ENCODE measurements at places on chromosomes 1 and 21.

DNA sequence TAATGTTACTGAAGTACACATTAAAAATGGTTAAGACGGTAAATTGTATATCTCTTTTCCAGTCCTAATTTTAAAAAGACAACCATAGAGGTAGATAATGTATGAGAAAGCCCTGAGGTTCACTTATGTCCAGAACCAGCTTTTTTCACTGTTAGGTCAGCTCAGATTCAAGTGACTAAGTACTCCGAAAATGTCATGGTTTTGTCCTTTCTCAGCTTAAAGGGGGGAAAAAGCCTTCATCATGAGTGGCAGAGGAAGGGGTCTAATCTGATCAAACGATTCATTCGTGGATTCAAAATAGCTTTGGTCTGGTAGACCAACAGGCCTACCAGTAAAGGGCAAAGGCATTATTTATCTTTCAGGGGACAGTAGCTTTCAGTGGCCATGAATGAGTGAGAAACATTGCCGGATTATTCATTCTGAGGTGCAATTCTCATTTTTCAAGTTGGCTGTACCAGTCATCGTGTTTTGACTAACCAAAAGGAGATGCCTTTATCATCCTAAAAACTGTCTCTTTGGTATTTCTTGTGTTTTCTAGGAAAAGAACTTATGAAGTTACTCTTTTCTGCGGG is 208.4 kb downstream of the HHIPL2 start:
- no peak for DNase-seq

DNA sequence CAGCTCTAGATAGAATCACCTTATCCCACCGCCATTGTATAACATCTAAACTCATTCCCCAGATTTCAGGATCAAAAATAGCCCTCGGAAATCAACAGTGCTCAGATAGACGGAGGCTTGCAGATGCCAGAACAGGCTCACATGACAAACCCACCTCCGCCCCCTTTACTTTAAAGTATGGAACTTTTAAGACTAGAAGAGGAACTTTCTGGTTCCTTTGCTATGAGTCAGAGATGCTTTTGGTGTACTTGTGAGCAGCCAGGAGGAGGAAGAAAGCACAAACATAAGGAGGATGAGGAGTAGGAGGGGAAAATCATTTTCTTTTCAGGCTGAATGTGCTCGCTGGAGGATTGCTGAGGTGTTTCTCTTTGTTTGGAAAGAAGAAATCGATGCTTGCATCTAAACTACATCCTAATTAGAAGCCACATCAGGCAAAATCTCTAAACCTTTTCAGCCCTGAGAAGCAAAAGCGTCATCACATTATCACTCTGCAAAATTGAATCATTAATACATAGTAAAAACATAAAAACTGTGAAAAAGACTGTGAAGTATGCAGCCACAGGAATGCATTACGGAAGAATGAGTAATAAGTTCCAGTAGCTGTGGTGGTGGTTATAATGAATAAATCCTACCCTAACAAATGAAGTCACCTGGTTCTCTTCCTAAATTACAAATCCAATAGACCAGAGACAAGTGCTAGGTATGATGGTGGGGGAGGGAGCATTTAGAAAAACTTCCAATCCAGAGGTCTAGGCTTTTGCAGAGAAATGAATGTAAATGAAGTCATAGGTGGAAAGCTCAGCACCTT is 251.3 kb downstream of the KCNH1 start:
- no peak for DNase-seq

- DNase-seq = no peak
Observed at GRCh38 chr1:196181594-196181878, 426.7 kb downstream of the KCNT2 start.

GRCh38 chr1:230273141-230273710 is 152.9 kb downstream of the PGBD5 start:
- DNase-seq = no peak

DNA sequence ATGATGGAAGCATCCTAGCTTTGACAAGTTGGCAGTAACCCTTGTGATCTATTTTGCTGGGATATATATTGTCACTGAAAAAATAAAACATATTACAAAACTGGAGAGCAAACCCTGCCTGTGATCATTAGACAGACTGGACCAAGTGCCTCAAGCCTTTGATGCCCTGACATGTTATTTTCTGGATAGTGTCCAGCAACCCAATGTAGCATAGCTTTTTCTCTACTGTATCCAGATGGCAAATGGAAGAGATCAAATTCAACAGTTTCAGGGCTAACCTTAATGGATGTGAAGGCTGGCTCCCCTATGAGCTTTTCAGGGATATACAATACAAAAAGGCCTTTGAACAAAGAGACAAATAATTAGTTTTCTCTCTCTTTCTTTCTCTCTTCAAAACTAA is 25.1 kb downstream of the WARS2 start:
- no peak for DNase-seq

DNA sequence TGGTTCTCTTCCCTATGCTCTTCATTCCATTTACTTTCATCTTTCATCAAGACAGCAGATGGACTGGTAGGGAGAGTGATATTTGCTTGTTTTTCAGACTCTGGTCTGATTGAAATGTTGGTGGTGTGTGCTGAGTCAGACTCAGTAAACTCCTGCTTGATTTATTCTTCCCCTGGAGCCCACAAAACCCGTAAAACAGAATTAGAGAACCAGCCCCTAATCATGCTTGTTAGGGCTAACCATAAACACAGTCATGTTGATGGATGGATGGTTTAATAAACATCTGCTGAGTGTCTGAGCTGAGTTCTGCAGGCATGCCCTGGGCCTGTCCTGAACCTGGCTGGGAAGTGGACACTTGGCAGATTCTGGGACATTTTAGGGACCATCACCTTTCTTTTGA is 24.8 kb downstream of the NOS1AP start:
- DNase-seq = no peak

DNA sequence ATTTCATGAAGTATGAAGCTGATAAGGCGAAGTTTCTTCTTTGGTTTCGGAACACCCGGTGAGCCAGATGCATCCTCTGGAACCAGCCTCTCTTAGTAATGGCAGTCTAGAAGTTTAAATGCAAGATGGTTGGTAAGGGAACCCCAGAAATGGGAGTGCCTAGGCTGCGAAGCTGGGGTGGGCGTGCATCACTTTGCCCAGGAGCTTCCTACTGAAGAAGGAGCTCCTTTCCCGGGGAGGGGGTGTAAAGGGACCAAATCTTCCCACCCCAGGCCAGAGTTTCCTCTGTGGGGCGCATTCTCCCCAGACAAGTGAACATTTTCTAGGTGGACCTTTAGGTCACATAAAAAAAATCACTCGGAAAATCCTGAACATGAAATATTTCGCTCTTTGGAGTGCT is 4.4 kb downstream of the TFF2 start:
- DNase-seq = no peak

DNA sequence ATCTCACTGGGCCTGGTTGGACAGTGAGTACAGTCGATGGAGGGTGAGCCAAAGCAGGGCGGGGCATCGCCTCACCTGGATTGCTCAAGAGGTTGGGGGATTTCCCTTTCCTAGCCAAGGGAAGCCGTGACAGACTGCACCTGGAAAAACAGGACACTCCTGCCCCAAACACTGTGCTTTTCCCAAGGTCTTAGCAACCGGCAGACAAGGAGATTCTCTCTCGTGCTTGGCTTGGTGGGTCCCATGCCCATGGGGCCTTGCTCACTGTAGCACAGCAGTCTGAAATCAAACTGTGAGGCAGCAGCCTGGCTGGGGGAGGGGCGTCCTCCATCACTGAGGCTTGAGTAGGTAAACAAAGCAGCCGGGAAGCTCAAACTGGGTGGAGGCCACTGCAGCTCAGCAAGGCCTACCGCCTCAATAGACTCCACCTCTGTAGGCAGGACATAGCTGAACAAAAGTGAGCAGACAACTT is 11.3 kb downstream of the C1orf105 start:
- no peak for DNase-seq

GRCh38 chr1:56712150-56712549 is 67.0 kb downstream of the PRKAA2 start:
- DNase-seq = no peak

DNA sequence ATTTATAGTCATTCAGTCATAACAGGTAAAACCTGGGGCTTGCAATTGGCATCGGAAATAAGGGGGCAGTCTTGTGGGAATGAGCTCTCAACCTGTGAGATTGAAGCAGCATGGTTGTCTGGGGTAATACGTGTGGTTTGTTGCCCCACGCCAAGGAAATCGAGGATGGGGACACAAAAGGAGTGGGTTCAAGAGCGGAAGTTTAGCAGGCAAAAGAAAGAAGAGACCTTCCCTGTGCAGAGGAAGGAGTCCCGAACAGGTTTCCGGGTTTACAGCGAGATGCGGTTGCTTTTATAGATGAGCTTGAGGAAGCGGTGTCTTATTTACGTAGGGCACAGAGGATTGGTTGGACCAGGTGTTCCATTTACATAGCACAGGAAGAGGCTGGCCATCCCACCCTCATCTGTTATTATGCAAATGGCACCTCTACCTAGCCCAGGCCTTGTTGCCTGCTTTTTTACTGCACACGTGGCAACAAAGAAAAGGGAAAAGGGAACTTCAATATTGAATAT is 37.3 kb downstream of the IFNAR1 start:
- peak; percentile 72 for DNase-seq

GRCh38 chr1:242886137-242886536 is 361.6 kb upstream of the PLD5 start:
- no peak for DNase-seq

GRCh38 chr1:92903765-92904164 is 57.5 kb downstream of the DIPK1A start:
- DNase-seq = no peak
